Left lung (tissue), 14 donors: ENCODE measurements at places on chromosomes 5 and 9.

DNA sequence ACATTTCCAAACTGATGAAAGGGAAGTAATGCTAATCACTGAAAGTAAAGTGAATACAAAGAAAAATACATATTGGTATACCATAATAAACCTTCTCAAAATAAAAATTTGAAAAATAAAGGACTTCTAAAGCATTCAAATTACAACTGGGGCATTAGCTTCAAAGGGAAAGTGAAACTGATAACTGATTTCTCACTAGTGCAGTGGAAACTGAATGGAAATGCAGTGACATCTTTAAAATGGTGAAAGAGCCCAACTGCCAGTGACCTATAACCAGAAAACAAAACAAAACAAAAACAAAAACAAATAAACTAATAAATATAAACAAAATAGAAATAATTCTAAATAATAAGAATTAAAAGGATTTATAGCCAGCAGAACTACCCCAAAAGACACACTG lies 297.5 kb upstream of the GRIN3A start:
- DNase-seq: no peak

- DNase-seq: no peak
These were observed 237.3 kb downstream of the ZSWIM6 start for GRCh38 chr5:61569353-61569752.

DNA sequence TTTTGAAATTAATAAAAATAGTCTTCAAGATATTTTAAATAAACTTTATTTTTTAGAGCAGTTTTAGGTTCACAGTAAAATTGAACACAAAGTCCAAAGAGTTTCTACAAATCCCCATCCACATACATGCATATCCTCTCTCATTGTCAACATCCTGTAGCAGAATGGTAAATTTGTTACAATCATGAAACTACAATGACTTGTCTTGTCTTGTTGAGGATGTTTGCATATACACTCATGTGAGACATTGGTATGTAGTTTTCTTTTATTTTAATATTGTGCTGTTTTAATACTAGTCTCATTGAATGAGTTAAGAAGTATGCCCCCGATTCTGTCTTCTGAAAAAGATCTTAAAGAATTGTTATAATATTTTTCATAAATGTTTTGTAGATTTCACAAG lies 447.0 kb upstream of the EDIL3 start:
- no peak for DNase-seq

DNA sequence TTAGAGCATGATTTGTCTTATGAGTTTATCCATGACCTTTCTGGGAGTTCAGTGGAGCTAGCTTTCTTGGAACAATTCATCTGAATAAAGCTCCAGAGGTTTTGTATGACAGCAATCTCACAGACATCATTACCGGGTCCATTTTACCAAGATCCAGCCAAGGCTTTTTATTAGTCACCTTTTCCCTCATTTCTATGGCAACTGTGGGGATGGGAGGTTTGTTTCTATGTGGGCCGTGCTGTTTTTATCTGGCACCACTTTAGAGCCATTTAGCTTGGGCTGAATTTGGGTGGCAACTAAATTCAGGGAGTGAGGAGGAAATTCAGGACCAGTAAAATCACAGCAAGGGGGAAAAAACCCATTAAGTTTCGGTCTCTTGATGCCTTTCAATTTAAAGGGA lies 245.7 kb downstream of the NSG2 start:
- no peak for DNase-seq

DNA sequence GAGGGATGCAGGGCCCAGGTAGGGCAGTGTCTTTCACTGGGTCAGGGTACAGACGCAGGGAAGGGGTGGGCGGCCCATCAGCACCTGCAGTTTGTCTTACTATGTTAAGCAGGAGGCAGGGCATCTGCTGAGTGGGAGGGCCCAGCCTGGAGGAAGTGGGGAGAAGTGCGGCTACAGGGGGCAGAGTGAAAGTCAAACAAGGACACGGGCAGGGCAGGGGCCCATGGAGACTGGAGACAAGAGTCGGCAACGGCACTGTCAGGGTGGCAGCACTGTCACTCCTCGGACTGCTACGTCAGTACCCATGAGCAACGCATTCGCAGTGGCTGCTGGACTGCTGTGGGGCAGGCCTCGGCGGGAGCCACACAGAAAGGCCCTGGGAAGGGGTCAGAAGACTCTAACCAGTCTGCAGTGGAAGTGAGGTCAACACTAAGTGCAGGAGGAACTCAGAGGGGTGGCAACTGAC lies 19.7 kb downstream of the CAMSAP1 start:
- no peak for DNase-seq

DNA sequence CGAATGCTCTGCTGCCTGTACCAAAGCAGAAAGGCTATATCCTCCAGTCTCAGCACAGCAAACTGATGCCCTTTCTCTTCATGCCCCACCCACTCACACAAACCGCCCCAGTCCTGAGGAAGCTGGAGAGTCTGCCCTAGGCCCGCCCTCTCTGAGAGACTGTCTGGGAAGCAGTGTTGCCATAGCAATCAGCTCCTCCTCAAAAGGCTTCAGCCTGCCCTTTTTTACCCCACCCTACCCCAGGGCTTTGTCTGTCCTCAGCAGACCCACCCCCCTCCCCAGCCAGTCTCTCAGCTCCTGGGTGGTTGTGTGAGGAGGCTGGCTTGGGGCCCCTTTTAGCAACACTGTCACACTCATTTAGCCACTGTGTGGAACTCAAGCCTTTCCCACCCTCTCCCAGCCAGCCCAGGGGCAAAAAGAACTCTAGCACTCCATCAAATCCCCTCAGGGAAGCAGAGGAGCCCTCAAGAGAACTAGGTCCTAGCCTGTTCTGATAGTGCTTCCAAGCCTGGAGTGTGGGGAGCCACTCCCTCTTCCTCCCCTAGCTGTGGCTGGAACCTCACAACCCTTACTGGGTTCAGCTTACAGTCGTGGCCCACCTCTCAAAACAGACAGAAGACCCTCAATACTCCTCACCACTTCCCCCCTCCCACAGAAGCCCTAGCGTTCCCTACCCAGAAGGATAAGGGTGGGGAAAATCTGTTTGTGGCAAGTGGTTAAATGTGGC lies 1.4 kb downstream of the ATOSB start:
- DNase-seq: no peak

GRCh38 chr5:149489605-149490037 lies 61.6 kb downstream of the CSNK1A1 start:
- peak; percentile 69 for DNase-seq

DNA sequence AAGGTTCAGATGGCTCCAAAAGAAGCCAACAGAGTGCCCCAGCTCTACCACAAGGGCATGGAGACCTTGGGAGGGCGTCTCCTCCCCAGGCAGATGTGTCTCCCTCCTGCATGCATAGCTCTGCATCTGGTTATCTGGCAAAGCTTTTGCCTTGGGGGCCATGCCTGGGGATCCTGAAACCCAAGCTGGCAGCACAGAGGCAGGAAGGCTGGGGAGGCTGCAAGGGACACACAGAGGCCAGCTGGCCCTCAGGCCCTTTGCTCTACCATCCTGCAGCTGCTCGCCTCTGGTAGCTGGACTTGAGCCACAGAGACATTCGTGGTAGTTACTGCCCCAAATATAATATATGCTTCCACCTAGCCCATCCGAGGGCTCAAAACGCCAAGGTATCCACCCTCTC lies 3.9 kb downstream of the SEPTIN8 start:
- DNase-seq: no peak

- no peak for DNase-seq
These were observed 168.4 kb upstream of the SMIM23 start for GRCh38 chr5:171617266-171617665.

- no peak for DNase-seq
These were observed 12.4 kb downstream of the DOCK2 start for GRCh38 chr5:169649486-169649885.

- DNase-seq: no peak
These were observed 1.7 kb downstream of the ADAMTS16 start for GRCh38 chr5:5141625-5142525.

- no peak for DNase-seq
These were observed 7.0 kb upstream of the FBXO4 start for GRCh38 chr5:41918105-41918504.

DNA sequence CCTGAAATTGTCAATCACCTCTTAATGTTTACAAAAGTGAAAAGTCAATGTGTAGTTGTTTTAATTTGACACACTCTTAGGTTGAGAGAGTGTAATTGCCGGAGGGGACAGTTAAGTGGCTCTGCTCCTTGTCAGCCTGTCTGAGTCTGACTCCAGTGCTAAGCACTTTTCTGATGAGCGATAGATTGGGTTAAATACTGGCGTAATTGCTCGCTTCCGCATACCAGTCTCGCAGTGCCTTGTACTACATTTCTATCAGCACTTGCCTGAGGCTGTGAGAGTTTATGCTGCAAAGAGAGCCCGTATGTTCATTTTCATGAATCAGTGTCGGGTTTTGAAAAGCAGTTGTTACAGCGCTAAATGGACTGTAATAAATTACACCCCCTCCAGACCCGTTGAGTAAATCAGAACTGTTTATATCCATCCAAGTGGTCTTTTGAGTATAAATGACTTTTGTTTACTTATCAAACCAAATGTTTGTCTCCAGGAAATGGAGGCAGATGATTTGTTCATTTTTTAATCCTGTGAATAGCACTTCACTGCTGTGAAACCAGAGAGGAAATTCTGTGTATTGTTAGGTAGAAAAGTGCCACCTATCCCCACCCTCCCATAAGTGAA lies 41.0 kb upstream of the DMRT3 start:
- DNase-seq: peak; percentile 60

DNA sequence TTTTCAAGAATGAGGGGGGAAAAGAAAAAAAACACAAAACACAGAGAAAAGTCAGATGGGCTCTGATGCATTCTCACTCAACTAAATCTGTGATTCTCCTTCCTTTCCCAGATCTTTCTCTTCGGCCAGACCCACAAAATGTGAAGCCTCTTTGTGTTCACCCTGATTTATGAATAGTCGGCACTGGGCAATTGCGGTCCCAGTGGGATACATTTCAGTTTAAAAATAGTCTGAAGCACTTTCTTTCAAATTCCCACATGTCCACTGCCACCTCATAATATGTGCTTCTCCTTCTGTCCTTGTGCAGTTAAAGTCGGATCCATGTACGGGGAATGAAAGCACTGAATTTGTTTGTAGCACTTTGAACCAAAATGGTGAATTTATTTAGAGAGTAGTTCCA lies 995.4 kb upstream of the WWC1 start:
- no peak for DNase-seq

GRCh38 chr5:100634937-100635534 lies 99.9 kb downstream of the FAM174A start:
- no peak for DNase-seq

- DNase-seq: no peak
These were observed 611.2 kb upstream of the ZNF608 start for GRCh38 chr5:125357660-125358059.

DNA sequence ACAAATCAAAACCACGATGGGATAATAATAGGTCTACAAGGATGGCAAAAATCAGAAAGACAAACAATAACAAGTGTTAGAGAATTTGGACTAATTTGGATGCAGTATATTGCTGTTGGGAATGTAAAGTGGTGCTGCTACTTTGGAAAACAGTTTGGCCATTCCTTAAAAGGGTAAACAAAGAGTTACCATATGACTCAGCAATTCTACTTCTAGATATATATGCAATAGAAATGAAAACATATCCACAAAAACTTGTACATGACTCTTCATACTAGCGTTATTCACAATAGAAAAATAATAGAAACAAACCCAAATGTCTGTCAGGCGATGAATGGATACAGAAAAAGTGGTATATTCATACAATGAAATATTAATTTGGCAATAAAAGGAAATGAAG lies 58.3 kb downstream of the JAK2 start:
- DNase-seq: no peak

- DNase-seq: no peak
These were observed 26.1 kb downstream of the DAP start for GRCh38 chr5:10734832-10735523.

DNA sequence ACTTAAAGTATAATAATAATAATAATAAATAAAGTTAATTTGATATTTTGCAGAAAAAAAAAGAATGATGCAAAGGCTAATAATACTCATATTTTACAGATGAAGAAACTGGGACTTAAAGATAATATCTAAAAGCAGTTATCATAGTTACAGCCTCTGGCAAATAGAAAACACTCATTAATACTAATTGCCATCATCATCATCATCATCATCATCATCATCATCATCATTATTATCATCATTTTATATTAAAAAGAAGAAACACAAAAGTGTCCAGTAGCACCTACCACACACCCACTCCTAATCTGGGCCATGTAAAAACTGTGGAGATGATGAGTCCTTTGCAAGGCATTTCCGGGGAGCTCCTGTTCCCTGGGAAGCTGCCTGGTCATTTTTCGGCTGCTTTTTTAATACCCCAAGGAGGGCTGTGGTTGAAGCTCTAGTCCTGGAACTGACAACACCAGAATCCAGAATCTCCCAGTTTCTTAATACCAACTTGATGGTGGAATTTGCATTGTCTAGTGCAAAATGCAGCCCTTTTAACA lies 70.8 kb downstream of the HTR4 start:
- DNase-seq: no peak
